ENCODE measurements at places on chromosomes 12 and 14.

DNA sequence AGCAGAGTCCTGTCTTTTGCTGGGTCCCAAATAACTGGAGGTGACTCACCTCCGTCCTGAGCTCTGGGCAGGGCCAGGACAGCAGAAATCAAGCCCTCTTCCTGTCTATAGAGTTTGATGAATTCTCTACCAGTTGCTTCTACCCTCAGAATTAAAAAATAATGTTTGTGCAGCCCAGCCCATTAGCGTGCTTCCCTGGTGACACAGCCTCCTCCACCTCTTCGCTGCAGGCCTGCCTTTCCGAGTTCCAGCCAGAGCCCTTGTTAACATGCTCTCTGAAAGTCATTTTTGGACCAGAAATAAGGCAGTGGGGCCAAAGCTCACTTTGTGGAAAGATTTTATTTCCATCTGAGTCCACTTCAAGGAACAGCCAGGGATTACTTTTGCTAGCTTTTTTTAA is 94.0 kb downstream of the TBX5 start:
- no peak for DNase-seq

- no peak for DNase-seq
Observed at GRCh38 chr14:26596543-26597061, 1.2 kb downstream of the NOVA1 start.

GRCh38 chr12:132398386-132398991 is 69.1 kb upstream of the GALNT9 start:
- no peak for DNase-seq

DNA sequence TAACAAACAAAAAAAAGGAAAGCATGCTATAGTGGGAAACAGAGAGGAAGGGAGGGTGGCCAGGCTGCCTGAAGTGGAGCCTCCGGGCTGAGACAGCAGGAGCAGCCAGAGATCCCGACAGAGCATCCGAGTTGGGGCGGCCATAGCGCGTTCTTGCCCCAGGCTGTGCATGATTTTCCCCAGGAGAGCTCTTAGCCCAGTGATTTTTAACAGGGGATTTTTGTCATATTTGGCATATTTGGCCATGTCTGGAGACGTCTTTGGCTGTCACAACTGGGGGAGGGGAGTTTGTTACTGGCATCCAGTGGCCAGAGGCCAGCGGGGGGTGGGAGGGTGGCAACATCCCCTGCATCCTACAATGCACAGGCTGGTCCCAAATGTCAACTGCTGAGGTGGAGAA is 23.6 kb downstream of the BDKRB1 start:
- no peak for DNase-seq
